Ovary (tissue), 10 donors: ENCODE measurements at places on chromosomes 4 and X. TPM values are rescaled to one million over a fixed set of nuclear protein-coding genes. Genes with fewer than 3 reads are reported as not detected.

The RTL3 gene
- polyA plus RNA-seq = 0.02 TPM

The RBM47 gene
- polyA plus RNA-seq = 10.3 TPM

The FGD1 gene
- polyA plus RNA-seq = 6.3 TPM

The UGT2A1 gene
- not detected for polyA plus RNA-seq

The TRIM60 gene
- not detected for polyA plus RNA-seq

The IL3RA gene
- 5.1 TPM for polyA plus RNA-seq

The PDGFRA gene
- 213 TPM for polyA plus RNA-seq

The ACE2 gene
- 20.8 TPM for polyA plus RNA-seq

The CENPVL1 gene
- polyA plus RNA-seq = not detected

The DHRSX gene
- polyA plus RNA-seq = 19.0 TPM

The RHOXF2B gene
- polyA plus RNA-seq = 0.17 TPM

The H2BW1 gene
- polyA plus RNA-seq = not detected

The SPON2 gene
- 8.0 TPM for polyA plus RNA-seq

The MAGEB18 gene
- polyA plus RNA-seq = not detected

The XPNPEP2 gene
- polyA plus RNA-seq = 4.0 TPM

The F11 gene
- polyA plus RNA-seq = 0.05 TPM

The GPR82 gene
- 0.35 TPM for polyA plus RNA-seq

The NR3C2 gene
- 6.8 TPM for polyA plus RNA-seq

The TRAPPC2 gene
- 10.7 TPM for polyA plus RNA-seq

The GPRASP2 gene
- polyA plus RNA-seq = 33.3 TPM

The CDX4 gene
- not detected for polyA plus RNA-seq

The CXCL5 gene
- polyA plus RNA-seq = 0.27 TPM

The ARMCX2 gene
- polyA plus RNA-seq = 77.1 TPM

The CT45A1 gene
- not detected for polyA plus RNA-seq

The GASK1B gene
- 94.7 TPM for polyA plus RNA-seq

The REELD1 gene
- not detected for polyA plus RNA-seq

The HSFX3 gene
- not detected for polyA plus RNA-seq

The SATL1 gene
- 0.02 TPM for polyA plus RNA-seq

The SLIT2 gene
- polyA plus RNA-seq = 2.0 TPM

The CLTRN gene
- polyA plus RNA-seq = 1.7 TPM

The ADRA2C gene
- 0.75 TPM for polyA plus RNA-seq

The ATP5ME gene
- polyA plus RNA-seq = 207 TPM

The MND1 gene
- polyA plus RNA-seq = 0.59 TPM

The C4orf50 gene
- polyA plus RNA-seq = 0.04 TPM

The GPR119 gene
- not detected for polyA plus RNA-seq

The IL21 gene
- not detected for polyA plus RNA-seq

The EXOC1L gene
- polyA plus RNA-seq = not detected

The CLIC2 gene
- 13.2 TPM for polyA plus RNA-seq

The ARHGAP10 gene
- 38.8 TPM for polyA plus RNA-seq
